ENCODE measurements at places on chromosomes 6 and 20. TPM values are rescaled to one million over a fixed set of nuclear protein-coding genes. Genes with fewer than 3 reads are reported as not detected.

- no peaks in the 10 kb centered on the region for H3K27me3 ChIP-seq
- H3K4me1 ChIP-seq: peaks cover 44% of the 10 kb centered on the region
These were observed 46.1 kb upstream of the DSN1 start for GRCh38 chr20:36819659-36820058.

DNA sequence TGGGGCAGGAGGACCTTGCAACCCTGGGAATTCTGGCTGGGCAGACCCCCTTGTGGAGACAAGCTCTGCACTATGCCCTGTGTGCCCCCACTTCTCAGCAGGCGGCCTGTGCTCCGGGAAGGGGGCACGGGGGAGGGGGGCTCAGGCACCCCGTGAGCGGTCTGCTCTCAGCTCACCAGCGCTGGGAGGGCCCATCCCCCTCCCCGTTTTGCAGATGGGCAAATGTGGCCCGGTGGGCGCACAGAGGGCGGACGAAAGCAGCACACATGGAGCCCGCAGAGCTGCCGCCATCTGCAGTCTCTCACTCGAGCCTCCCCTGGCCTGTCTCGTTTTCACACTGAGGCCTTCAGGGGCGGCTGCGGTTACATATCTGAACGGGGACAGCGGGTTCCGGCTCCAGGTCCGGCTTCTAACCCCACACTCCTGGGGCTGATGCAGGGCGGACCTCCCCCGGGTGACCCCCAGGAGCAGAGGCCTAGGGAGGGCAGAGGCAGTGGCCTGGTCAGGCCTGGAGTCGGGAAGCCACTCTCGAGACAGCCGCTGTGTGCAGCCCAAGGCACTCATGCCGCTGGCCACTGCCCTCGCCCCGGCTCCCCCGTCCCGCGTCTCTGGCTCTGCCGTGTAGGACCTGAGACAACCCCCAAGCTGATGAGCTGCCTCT is 13.9 kb downstream of the CHRNA4 start:
- H3K4me1 ChIP-seq: no peaks in the 10 kb centered on the region
- H3K4me3 ChIP-seq: no peak overlapping the region
- DNase-seq: no peak
- no peaks in the 10 kb centered on the region for H3K36me3 ChIP-seq

EDN1 gene
- 6.5 TPM for total RNA-seq

DNA sequence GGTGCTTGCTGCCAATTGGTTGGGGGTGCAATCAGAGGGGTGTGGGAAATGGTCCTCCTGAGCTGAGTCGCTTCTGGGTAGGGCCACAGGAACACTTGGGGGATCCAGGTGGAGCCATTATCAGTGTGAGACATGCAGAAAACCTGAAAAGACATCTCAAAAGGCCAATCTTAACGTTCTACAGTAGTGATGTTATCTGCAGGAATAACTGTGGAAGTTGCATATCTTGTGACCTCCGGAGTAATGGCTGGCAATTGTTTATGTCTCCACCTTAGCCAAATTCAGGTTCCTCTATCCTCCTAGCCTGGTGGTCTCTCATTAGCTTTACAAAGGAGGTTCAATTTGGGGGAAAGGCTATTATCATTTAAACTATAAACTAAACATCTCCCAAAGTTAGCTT is 114.8 kb upstream of the SNX9 start:
- no peaks in the 10 kb centered on the region for H3K36me3 ChIP-seq
- no peak overlapping the region for H3K27ac ChIP-seq

DNA sequence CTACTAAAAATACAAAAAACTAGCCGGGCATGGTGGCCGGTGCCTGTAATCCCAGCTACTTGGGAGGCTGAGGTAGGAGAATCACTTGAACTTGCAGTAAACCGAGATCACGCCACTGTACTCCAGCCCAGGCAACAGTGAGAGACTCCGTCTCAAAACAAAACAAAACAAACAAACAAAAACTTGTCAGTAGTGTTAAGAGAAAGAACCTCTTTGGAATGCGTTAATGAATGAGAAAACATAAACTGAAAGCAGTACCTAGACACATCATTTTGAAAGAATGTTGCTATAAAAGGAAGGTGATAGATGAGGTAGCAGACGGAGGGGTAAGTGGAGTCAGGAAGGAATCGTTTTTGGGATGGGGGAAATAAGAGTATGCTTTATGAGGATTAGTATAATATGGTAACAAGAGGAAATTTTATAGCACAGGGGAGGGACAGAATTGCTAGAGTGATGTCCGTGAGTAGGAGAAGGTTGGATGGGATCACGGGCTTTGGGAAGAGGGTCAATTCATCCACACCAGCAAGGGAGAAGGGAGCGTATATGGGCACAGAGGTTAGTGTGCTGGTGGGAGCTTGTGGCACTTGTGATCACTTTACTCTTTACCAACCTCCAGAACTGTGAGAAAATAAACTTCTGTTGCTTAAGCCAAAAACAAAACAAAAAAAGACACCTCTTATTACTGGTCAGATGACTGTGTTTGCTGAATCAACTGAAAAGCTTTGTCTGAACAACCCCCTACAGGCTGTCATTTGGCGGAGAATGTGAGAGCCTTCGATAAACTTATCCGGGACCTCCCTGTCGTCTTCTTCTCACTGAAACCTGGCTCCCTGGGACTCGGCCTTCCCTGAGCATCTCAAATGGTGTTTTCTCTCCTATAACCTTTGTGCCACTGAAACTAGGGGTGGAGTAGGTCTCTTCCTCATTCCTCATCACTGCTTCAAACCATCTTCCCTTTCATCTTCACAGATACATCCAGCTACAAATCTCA is 48.9 kb upstream of the TFAP2A start:
- no peaks in the 10 kb centered on the region for H3K4me1 ChIP-seq
- no peak overlapping the region for H3K27ac ChIP-seq
- no peak overlapping the region for H3K4me3 ChIP-seq

- no peaks in the 10 kb centered on the region for H3K27me3 ChIP-seq
- H3K4me1 ChIP-seq: peaks cover 11% of the 10 kb centered on the region
- no peaks in the 10 kb centered on the region for H3K36me3 ChIP-seq
- peak overlapping the region; percentile 26 for H3K4me3 ChIP-seq
These were observed 23.2 kb upstream of the ROS1 start for GRCh38 chr6:117448732-117449485.
